NCI-H2081 treated with DMSO at 0.1 percent for 48 hours (cell line): ENCODE measurements at places on chromosomes 3 and 15.

DNA sequence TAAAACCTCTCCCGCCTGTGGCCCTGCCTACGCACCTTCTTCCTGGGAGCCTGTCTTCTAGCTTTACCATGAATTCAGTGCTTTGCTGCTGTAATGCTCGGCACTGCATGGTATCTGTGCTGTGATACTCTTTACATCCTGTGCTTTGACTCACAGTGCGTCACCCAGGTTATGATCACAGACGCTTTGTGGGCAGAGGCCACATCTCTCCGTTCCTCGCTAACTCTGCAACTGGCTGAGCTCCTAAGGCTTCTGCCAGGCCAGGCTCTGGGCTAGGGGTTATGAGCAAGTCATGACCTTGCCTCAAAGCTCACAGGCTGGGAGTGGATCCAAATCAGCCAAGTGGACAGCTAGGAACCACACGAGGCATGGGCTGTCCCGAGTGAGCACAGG, 23.2 kb downstream of the SPTBN5 start:
- DNase-seq = no peak

DNA sequence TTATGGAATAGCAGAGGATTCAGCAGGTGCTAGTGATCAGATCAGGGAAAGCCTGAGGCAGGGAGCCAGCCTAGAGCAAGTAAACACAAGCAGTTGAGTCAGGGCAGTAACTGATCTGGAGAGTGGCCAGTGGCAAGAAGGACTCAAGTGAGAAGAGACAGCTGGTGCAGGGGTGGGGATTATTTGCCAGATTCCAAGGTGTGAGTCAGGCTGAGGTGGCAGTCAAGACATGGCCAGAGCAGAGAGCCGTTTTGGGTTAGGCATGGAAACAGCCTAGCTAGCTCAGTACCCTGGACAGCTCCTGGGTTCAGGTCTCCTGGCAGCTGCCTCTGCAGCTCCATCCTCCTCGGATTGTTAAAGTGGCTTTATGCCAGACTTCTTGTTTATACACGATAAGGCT, 281.9 kb upstream of the ONECUT1 start:
- no peak for DNase-seq

- no peak for DNase-seq
Measured at GRCh38 chr3:156978481-156978961, 152.4 kb downstream of the LEKR1 start.

GRCh38 chr3:188801393-188801792, 370.4 kb upstream of the TPRG1 start:
- DNase-seq = no peak

DNA sequence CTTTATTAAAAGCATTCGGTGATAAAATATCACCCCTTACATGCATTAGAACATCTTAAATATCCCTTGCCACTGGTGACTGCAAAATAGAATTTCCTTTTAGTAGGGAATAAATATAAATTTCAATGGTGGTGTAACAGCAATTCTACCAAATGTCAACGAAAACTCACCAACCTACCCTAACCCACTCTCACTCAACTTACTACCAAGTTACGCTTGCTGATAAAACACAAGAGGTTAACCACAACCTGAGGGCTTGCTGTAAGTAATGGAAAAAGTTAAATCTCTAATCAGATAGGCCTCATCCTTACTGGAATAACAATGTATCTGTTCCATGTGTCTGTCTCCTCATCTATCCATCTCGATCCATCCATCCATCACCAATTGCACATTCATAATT, 274.7 kb downstream of the FOXP1 start:
- no peak for DNase-seq

GRCh38 chr15:70092464-70093027, 5.2 kb downstream of the TLE3 start:
- DNase-seq = no peak

- no peak for DNase-seq
Measured at GRCh38 chr15:95440712-95441111, 889.8 kb upstream of the NR2F2 start.

- DNase-seq = no peak
Measured at GRCh38 chr3:32481791-32482631, 20.6 kb downstream of the CMTM6 start.

- no peak for DNase-seq
Measured at GRCh38 chr3:36733162-36733696, 31.1 kb downstream of the DCLK3 start.

DNA sequence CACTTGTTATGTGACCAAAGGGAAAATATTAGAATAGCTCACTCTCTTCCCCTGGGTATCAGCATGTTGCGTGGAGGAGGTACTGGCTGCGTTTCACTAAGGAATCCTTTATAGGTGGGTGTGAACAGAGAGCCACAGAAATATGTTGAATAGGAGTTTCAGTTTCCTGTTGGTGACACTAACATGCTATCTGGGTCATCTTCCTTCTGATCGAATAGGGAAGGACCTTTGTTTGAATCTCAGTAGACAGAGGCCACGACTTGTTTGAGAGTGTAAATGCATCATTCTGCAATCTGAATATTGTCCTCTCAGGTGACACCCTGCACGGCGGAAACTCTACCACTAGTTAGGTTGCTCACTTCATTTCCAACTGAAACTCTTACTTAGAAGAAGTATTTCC, 157.9 kb upstream of the SLC2A2 start:
- DNase-seq = no peak

DNA sequence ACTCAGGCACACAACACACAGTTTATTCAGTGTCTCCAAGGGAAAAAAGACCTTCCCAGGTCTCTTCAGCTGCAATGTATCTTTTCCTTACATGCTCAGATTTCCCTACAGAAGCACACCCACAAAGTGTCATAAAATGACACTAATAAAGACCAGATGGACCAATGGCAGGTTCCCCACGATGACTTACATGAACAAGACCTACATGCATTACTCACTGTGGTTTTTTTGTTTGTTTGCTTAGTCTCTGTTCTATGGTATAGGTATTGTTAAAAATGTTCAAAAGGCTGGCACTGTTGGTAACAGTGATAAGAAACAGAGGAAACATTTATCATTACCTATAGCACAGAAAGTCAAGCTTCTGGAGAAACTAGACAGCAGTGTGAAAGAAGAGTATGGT, 318.2 kb upstream of the TMCO5A start:
- DNase-seq = no peak

DNA sequence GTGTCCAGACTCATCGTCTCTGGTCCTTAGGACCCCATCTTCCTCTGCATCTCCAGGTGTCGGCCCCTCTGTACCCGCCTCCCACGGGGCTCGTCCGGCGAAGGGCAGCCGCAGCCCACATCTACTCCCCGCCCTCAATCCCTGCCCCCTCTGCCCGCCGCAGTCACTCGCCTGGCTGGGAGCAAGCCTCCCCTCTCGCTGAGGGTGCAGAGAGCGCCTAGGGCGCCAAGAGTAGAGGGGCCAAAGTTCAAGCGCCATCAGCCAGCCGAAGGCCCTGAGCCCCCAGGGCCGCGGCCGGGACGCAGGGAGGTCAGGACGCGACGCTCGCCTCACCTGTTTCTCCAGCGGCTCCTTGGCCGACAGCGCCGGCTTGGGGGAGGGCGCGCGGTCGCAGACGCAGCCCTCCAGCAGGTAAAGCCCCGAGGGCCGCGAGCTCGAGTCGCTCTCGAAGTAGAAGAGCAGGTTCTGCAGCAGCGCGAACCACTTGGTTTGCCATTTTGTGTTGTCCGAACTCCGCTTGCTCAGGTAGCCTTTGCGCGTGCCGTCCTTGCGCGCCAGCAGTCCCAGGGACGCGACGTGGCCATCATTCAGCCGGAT, 592 bp downstream of the RASGRF1 start:
- no peak for DNase-seq

DNA sequence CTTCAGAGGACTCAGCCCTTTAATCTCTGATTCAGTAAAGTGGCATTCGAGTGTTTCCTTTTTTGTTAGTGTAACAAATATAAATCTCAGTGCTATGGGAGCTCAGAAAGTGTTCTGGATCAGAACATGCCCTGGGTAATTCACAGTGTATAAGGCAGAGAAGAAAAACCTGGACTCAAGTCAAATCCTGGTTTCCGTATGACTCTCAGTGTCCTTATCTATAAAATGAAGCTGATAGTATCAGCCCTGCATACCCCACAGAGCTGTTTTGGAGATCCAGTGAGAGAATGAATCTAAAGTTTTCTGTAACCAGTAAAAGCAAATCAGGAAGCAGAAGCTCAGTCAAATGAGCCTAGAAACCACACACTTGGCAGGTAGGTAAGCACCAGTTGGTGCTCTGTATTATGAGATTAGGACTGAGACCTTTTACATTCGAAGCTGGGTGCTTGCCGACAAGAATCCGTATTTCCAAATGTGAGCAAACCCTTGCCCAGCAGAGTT, 67.2 kb downstream of the IL1RAP start:
- no peak for DNase-seq
